CD14-positive monocyte (primary cell): ENCODE measurements at places on chromosomes 2 and 18.
A peak's percentile ranks its signal among the peaks of the same experiment; 100 is the strongest.

DNA sequence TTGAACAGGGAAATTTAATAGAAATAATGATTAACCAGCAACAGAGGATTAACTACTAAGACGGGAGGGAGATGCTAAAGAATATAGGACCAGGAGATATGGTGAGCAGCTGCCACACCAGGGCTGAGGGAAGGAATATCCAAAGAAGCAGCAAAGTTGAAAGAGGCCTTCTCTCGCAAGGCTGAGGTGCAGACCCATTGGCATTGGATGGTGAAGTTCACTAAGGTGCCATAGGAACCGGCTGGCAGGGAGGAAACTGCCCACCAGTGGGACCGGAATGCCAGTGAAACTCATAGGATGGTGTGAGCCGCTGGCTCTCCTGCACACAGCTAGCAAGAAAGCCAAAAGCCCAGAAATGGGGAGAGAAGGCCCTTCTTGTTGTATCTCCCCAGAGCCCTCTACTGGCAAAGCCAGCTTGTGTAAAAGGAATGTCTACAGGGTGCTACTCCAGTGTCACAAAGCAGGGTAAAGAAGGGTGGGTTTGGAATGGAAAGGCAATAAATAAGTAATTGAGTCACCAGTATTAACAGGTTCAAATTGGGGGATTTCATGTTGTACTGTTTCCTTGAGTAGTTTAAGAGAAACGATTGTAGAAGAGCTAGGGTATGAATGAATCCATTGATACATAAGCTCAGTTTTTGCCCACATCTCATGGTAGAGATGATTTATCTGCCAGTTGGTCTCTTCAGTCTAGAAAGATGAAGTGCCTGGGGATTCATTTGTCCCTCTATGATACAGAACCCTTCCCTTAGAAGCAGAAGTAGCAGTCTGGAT, 36.0 kb downstream of the FARP2 start:
- DNase-seq = no peak

GRCh38 chr2:236748385-236748784, 178.8 kb downstream of the ACKR3 start:
- peak; percentile 84 for DNase-seq

DNA sequence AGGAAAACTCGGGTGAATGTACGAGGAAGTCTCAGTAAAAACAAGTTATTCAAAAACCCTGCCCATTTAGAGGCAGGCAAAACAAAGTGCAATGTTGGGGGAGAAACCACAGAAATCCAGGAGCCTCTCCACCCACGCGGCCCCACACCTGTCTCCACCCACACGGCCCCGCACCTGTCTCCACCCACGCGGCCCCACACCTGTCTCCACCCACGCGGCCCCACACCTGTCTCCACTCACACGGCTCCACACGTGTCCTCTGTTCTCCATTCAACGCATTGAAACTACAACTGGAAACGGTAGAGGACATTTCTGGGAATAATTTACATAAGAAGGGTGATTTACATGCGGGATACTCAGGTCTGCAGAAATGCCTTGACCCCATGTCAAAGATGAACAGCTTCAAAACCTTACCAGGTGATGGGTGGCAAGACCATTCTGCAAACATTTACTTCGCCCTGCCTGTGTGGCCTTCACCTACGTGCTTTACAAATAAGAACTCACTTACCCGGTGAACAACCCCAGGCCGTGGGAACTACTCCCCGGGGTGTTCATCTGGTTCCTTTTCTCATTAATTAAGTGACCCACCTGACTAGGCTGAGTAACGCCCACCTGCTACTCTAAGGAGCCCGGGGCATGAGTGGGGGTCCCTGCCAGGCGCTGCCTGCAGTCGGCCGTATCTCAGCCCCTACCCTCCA, 100.4 kb downstream of the EIPR1 start:
- DNase-seq = no peak

- DNase-seq = no peak
These were observed 670 bp upstream of the INPP5D start for GRCh38 chr2:233059547-233059796.

DNA sequence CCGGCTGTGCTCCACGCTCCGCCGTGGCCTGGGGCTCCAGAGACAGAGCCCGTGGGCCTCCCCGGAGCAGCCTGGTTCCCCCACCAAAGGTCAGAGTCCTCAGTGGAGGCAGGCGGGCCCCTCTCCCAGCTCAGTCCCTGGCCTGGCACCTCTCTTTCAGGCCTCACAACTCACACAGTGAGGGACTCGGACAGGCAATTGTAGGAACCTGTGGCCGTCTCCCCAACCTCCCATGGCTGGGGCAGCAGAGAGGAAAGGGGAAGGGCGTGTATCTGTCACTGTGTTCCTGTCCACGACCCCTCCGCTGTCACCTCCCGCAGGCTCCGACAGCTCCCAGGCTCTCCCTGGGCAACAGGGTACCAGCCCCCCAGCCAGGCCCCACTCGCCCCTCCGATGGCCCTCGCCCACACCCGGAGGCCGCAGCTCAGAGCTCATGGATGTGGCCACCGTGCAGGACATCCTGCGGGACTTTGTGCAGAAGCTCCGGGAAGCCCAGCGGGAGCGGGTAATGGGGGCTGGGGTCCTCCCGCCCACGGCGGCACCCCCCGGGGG, 32.4 kb upstream of the SNED1 start:
- DNase-seq = no peak

GRCh38 chr2:232438091-232438490, 17.9 kb upstream of the ALPI start:
- no peak for DNase-seq

DNA sequence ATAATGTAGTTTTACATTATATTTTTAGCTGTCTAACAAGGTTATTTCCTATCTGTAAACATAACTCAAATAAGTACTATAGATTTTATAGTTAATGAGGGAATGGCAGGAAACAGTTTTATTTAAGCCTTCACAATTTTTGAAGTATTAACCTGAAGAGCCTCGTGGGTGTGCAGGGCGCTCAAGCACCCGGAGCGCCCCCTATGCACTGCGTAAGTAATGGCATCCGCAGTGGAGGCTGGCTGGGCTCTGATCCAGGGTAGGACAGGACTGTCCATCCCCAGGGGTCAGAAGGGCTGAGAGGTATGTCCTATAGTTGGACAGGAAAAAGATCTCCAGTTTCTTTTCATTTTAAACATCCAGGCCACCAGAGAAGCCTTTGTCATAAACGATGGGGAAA, 8.2 kb upstream of the GBX2 start:
- no peak for DNase-seq

DNA sequence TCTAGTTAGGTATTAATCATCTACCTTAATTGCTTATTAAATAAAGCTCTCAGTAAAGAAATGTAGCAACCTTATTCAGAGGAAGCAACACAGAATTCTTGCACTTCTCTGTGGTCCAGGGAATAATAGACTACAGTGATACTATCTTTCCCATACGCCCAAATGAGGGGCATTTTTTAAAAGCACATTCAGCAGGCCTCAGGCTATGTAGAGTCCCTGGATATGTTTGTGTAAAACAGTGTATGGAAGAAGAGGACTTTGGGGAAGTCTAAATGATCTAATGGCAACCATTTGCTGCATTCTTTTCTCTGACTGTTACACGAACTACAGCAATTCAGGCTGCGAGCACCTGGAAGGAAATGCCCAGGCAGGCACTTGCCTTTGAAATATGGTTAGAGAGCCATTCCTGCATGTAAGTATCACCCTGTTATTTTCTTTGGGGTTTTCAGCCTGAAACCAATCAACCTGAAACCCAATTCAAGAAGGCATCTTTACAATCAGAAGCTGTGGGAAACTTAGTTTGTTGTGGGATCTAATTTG, 1814.7 kb upstream of the CELF4 start:
- no peak for DNase-seq

- no peak for DNase-seq
These were observed 87.8 kb upstream of the UPP2 start for GRCh38 chr2:158013891-158014290.

DNA sequence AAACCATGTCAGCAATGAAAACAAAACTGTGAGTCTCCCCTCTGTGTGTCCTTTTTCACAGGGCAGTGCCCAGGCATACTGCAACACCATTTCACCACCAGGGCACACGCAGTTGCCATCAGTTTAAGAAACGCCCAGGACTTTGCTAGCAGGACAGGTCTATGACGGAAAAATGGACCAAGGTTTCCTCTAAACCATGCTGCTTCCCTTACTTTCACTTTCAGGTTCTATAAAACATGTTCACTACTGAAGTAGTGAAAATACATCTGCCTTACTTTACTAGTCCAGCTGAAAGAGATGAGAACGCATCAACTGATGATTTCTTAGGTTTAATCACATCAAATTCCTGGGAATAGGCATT, 110.5 kb downstream of the TCF4 start:
- peak; percentile 60 for DNase-seq

- DNase-seq = no peak
These were observed 1232.6 kb upstream of the NRXN1 start for GRCh38 chr2:52264488-52264887.

DNA sequence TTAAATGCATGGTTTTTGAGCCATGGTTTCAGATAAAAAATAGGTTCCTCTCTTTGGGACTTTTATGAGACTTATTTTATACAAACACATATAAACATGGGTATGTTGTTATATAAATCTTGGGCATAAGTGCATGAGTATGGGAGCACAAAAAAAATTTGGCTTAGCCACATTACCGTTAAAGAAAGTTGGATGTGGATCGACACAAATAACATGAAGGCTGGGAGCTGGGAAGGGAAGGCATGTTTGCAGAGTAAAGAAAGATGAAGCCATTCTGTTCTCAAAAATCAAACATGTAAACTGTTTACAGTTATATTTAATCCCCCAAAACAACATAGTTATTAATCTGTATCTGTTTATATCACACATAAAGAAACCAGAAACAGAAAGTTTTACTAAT, 313.8 kb downstream of the NRXN1 start:
- no peak for DNase-seq

GRCh38 chr2:189287363-189287762, 107.8 kb upstream of the COL5A2 start:
- no peak for DNase-seq

GRCh38 chr2:233267516-233268245, 16.2 kb downstream of the ATG16L1 start:
- no peak for DNase-seq

GRCh38 chr2:202387608-202388342, 11.6 kb downstream of the BMPR2 start:
- no peak for DNase-seq

DNA sequence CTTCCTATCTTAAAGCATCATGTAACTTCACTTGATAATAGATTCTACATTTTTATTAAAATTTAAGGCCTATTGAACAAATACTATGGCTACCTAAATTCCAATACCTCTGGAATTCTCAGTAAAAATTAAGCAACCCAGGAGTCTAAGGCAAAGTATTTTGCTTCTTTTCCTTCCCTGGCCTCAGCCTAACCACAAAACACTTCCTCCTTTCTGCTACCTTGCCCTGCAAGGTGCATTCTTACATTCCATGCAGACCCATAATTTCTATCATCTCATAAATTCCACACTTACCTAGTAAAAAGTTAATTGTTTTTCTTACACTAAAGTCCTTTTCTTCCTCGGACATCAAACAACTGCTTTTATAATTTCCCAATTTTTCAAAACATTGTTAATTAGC, 3.7 kb downstream of the MBOAT2 start:
- no peak for DNase-seq

GRCh38 chr2:63192169-63192888, 141.7 kb downstream of the OTX1 start:
- DNase-seq = no peak

DNA sequence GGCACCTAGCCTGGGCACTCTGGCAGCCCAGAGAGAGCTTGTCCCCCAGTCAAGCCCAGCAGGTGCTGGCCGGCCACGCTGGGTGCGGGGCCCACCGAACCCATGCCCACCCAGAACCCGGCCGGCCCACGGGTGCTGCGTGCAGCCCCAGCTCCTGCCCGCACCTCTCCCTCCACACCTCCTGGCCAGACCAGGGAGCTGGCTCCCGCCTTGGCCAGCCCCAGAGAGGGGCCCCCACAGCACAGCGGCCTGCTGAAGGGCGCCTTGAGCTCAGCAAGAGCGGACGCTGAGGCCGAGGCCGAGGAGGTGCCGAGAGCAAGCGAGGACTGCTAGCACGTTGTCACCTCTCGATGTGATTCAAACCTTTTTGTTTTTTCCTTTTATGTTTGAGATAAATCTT, 407.0 kb upstream of the KCNJ3 start:
- DNase-seq = no peak

- DNase-seq = no peak
These were observed 110.3 kb upstream of the TTN start for GRCh38 chr2:178917555-178917954.

DNA sequence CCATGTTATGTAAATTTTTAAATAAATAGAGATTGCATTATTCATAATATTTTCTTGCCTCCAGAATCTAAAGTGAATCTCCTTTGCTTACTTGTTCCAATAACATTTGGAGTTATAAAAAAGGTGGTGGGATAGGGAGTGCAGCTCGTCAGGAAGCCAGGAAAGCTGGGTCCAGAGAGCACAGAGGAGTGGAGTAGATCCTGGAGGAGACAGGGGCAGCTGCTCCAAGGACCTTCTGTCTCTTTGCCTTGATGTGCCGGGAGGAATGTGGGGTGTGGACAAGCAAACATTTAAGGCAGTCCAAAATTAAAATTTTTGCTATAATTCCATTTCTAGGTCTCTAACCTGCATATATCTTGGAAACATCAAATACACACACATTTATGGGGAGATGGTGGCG, 29.3 kb downstream of the HAUS1 start:
- no peak for DNase-seq

- DNase-seq = no peak
These were observed 15.0 kb downstream of the KCNJ13 start for GRCh38 chr2:232761301-232761907.

GRCh38 chr2:55330541-55331297, 61.7 kb upstream of the MTIF2 start:
- no peak for DNase-seq

DNA sequence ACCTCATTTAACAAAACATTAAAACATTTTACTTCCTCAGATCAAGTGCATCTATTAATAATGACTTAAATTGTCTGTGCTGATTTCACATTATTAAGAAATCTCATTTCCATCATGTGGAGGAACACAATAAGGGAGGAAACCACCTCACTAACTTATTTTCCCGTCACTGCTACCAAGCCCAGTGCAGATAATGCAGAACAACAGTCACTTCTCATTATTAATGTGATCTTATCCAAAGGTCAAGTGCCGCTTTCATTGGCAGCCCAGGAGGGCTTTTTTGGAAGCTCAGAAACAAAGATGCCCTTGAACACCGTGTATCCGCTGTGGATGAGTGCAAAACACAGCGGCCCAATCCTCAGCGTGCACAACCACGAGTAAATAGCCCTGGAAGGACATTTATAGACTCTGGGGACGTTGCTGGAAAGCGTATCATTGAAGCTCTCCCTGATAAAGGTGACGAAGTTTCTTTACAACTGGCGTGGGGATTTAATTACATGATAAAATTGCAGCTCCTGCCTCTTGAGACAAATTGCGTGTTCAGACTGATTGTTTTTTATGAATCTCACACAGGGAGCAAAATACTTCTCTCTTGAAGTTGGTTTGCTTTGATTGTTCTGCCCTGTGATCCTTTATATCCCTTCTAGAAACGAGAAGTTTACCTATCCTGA, 13.2 kb downstream of the ASB18 start:
- no peak for DNase-seq
